ENCODE measurements at places on chromosomes 1 and 21.

DNA sequence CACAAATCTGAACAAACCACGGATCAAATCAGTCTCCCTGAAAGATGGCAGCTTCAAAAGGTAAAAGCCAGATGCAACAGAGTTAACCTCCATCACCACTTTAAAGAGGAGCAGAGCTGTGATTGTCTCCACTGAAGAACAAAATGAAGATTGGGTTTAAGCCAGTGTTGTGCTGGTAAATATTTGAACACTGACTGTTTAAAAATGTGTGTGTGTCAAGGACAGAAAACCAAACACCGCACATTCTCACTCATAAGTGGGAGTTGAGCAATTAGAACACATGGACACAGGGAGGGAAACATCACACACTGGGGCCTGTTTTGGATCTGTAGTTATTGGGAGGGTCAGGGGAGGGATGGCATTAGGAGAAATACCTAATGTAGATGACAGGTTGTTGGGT lies 83.9 kb downstream of the ST6GALNAC5 start:
- no peak for DNase-seq

- no peak for DNase-seq
Measured at GRCh38 chr1:145758116-145758515, 38.8 kb downstream of the CD160 start.

GRCh38 chr1:6730880-6731279 lies 29.3 kb upstream of the DNAJC11 start:
- no peak for DNase-seq

- no peak for DNase-seq
Measured at GRCh38 chr1:85894651-85895050, 186.4 kb upstream of the ZNHIT6 start.

DNA sequence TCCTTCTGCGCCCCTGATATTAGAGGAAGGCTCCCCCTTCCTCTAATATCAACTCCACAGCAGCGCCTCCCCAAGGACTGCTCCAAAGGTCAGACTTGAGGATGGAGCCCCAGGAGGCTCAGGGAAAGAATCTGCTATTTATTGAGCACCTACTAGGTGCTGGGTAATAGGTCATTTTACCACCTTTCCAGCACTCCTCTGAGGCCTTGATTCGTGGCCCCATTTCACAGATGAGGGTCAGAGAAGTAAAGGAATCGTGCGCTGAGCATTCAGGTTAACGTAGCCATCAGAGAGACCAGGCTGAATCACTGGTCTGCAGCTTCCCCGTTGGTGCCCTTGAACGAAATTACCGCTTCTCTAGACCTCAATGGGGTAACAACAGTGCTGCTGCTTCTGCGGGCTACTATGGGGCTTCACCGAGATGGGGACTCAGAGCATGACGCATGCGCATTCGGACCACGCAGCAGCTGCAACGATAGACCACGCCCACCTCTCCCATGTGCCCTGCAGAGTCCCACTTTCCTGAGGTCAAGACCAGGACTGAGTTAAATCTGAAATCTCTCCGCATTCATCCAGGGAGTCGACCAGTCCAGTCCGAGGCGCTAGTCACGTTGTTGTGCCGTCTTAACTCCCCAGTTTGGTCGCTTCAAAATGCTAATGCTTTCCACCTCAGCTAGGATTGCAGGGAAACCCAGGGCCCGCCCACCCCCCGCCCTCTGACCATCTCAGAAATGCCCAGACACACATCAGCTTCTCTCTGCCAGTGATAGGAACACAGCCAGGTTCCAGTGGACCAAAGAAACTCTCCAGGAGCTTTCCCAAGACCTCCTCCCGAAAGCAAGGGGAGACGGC lies 12.9 kb downstream of the CAMK2N1 start:
- DNase-seq, result no peak

- no peak for DNase-seq
Measured at GRCh38 chr21:42887326-42887725, 5.8 kb upstream of the NDUFV3 start.

DNA sequence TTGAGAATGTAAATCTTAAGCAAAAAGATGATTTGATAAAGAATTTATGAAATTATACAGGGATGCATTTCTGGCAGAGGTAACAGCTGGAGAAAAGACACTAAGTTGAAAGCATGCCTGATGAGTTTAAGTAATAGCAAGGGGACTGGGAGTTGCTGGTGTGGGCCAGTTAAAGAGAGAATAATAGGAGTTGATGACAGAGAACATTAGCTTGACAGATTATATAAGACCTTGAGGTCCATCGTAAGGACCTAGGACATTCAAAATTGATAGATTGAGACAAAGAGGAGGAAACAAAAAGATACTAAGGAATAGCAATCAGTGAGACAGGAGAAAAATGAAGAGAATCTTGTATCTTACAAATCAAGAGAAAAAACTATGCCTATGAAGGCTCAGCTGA lies 84.7 kb upstream of the TMPRSS15 start:
- DNase-seq, result no peak

DNA sequence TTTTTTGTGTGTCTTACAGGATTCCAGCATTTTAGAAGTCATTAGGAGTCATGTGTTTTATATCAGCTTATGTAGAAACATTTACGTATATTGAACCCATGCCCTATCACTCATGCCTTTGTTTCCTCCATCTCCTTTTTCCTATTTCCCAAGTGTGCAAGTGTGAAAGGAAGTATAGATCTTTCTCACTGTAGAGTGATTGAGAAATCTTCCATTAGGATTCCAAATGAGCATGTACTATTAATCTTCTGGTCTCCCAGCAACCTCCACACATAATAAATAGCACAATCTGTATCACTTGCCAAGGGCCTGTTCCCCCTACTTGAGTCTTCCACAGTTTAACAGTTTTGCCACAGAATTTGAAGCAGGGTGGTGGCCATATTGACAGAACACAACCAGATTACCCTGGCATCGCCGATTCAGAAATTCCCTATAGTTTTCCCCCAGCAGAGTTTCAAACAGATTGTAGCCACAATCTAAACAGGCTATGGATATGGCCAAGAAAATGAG lies 1052.8 kb downstream of the TTLL7 start:
- no peak for DNase-seq

GRCh38 chr1:154329152-154329521 lies 3.8 kb downstream of the ATP8B2 start:
- no peak for DNase-seq

- DNase-seq, result no peak
Measured at GRCh38 chr1:201269900-201270410, 13.4 kb upstream of the PKP1 start.

DNA sequence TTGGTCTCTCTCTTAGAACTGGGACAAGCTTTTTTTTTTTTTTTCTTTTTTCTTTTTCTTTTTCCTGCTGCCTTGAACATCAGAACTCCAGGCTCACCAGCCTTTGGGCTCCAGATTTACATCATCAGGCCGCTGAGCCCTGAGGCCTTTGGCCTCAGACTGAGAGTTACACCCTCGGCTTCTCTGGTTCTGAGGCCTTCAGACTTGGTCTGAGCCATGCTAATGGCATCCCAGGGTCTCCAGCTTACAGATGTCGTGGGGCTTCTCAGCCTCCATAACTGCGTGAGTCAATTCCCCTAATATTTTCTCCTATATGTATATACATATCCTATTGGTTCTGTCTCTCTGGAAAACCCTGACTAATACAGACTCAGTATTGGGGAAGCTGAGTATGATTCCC lies 36.5 kb upstream of the RC3H1 start:
- no peak for DNase-seq

GRCh38 chr1:200850554-200850953 lies 22.2 kb upstream of the GPR25 start:
- no peak for DNase-seq

DNA sequence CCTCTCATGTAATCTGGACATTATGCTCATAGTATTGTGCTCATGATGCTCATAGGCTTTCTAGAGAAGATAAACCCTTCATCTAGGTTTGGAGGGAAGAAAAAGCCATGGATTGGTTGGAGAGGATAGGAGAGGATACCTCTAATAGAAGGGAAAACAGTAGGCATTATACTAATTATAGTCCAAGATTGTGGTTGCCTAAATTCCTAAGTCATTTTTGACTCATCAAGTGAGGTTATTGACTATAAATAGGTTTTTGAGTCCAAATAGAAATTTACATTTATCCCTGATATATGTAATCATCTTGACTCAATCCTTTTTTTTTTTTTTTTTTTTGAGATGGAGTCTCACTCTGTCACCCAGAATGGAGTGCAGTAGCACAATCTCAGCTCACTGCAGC lies 5.0 kb downstream of the SYT11 start:
- DNase-seq, result no peak

GRCh38 chr1:153629971-153630370 lies 1.7 kb downstream of the S100A1 start:
- DNase-seq, result no peak

DNA sequence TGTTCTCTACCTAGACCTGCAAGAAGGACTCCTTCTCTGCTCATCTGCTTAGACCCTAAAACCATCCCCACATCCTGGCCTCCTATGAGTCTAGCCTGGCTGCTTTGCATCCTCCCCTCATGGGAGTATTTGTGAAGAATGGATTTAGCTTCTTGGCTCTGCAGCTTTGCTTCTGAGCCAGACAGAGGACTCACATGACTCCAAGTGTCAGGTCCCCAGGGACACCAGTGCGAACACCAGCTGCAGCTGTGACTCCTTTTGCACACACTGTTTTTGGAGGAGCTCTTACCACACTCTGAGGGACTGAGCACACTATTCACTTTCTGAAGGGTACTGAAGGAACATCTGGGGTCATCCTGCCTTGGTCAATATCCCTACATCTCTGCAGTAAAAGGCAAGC lies 131.8 kb upstream of the SGIP1 start:
- DNase-seq, result no peak

DNA sequence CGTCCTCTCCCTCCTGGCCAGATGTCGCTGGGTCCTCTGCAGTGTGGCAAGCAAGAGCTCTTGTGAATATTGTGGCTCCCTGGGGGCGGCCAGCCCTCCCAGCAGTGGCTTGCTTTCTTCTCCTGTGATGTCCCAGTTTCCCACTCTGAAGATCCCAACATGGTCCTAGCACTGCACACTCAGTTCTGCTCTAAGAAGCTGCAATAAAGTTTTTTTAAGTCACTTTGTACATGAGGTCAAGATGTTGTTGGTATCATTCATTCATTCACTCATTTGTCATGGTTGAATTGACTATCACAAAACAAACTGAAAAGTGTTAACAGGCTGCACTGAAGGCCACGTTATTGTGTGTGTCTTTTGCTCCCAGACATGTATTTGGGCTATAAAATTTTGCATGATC lies 8.2 kb upstream of the PADI6 start:
- DNase-seq, result no peak

- no peak for DNase-seq
Measured at GRCh38 chr1:29563571-29563970, 327.2 kb downstream of the PTPRU start.

DNA sequence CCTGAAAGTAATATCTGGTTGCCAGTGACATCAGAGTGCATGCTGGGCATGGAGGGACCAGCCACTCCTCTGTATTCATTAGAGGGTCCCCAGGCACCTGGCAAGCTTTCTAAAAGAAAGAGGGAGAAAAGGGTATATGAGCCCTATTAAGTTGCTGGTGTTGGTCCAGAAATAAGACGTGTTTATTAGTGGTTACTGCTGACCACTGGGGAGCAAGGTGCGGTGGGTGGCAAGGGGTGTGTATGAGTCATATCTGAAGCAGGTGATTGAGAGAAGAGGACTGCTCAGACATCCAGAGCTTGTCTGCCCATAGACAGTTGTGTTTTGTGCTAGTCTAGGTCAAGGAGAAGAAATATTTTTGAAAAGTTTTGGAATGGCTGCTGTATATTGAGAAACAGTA lies 298.1 kb downstream of the TM2D1 start:
- no peak for DNase-seq

DNA sequence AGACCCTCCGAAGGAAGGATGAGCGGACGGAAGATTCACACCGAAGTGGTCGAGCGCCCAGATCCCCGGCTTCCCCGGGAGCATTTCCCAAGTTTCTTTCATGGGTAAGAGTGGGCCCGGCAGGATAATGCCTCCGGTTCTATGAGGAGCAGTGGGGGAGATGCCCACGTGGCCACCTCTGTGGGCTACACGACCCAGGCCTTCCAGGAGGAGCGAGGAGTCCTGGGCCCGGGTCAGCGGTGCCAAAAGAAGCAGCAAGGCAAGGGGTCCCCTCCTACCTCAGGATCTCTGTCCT lies 7.9 kb upstream of the NBPF11 start:
- no peak for DNase-seq

DNA sequence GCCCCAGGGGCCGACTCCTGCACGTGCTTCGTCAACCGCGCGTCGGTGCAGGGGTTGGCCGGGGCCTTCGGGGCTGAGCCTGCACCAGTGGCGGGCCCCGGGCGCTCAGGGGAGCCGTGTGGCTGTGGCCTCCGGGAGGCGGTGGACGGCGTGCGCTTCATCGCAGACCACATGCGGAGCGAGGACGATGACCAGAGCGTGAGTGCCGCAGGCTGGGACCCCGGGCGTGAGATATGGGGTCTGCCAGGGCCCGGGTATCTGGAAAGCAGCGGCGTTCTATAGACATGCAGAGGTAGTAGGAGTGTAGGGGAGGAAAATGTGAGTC lies 4.3 kb downstream of the CHRNB2 start:
- no peak for DNase-seq

- no peak for DNase-seq
Measured at GRCh38 chr1:155219592-155220031, 11.1 kb downstream of the MTX1 start.

DNA sequence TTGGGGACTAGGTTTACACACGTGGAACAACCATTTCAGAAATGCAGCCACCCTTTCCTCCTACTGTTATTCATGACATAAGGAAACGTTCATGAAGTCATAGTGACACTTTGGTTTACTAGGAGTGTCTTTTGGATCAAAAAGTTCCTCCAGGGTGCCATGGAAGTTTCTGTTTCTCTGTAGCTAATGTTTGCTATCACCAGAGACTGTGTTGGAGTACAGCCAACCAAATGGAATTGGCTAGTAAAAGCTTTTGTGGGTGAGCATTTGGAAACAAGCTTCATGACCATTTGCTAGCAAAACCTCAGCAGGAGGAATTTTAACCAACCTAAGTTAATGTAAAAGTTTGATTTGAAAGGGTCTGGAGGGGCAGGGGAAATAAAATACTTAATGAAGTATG lies 43.9 kb upstream of the ADGRL2 start:
- DNase-seq, result no peak

DNA sequence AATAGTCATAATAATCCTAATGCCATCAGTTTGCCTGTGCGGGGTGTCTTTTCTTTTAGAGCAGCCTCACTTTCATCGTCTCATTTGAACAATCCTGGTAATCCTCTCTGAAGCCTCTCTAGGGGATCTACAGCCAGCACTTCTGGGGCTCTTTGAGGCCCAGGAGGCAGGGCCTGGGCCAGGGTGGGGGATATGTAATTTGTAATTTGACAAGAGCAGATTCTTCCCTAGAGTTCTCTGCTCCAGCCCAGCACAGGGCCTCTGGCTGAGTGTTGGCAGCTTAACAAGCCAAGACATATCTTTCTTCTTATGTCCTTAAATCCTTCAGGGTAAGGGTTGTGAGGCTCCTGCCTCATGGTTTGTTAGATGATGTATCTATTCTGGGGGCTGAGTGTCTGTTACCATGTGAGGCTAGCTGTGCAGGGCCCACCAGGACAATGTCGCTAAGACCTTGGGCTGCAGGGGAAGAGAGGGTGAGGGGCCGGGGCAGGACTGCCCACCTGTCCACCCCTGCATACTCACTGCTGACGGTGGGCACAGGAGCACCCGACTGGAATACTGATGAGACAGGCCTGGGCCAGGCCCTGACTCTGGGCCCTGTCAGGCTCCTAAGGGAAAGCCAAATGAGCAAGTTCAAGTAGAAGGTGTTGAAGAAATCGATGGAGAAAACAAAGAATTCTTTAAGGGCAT lies 45.3 kb upstream of the PARP1 start:
- DNase-seq, result no peak

GRCh38 chr1:198232940-198233675 lies 76.3 kb downstream of the NEK7 start:
- DNase-seq, result no peak
